ENCODE measurements at places on chromosomes 12 and 14. TPM values are rescaled to one million over a fixed set of nuclear protein-coding genes. Genes with fewer than 3 reads are reported as not detected.

YY1 gene
- total RNA-seq = 57.8 TPM

KCNMB4 gene
- total RNA-seq = 2.9 TPM

DNA sequence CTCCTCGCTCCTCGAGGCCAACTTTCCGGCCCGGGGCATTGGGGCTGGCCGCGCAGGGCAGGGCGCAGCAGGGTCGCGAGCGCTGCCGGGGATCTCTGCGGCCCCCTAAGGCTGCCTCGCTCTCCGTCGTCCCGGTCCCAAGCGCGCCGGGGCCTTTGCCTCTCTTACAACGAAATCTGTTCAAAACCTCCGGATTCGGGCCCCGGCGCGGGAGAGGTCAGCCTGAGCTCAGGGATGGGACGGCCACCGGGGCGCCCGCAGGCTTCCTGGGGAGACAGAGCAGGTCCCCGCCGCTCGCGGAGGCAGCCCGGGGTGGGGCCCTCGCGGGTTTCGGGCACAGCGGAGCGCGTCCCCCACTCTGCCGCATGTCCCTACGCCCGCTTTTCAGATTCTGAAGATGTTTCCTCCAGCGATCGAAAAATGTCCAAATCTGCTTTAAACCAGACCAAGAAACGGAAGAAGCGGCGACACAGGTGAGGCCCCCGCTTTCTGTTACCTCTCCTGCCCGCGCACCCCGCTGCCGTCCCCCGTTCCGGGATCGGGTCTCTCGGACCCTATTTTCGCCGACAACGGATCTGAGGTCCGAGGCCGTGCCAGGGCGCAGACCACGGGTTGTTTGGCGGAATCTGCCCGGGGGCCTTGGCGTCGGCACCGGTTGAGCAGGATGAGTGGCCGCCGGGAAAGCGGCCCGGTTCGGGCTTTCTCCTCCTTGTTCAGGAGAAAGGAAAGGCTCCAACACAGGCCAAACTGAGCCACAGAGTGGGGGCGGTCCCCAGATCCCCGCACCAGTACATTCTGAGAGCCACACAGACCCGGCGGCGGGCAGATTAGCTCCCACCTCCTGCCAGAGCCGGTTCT is 1.8 kb downstream of the VSX2 start:
- peaks cover 29% of the 10 kb centered on the region for H3K4me1 ChIP-seq
- peak; percentile 36 for DNase-seq
- peaks cover 98% of the 10 kb centered on the region for H3K27me3 ChIP-seq
- no peak overlapping the region for H3K27ac ChIP-seq
- peak overlapping the region; percentile 37 for H3K4me3 ChIP-seq
- H3K36me3 ChIP-seq = no peaks in the 10 kb centered on the region

- H3K36me3 ChIP-seq = peaks cover 58% of the 10 kb centered on the region
- H3K4me3 ChIP-seq = no peak overlapping the region
- H3K4me1 ChIP-seq = peaks cover 20% of the 10 kb centered on the region
- H3K27me3 ChIP-seq = no peaks in the 10 kb centered on the region
- DNase-seq = no peak
- no peak overlapping the region for H3K27ac ChIP-seq
These were observed 35.1 kb downstream of the CCNK start for GRCh38 chr14:99516156-99516870.

DNA sequence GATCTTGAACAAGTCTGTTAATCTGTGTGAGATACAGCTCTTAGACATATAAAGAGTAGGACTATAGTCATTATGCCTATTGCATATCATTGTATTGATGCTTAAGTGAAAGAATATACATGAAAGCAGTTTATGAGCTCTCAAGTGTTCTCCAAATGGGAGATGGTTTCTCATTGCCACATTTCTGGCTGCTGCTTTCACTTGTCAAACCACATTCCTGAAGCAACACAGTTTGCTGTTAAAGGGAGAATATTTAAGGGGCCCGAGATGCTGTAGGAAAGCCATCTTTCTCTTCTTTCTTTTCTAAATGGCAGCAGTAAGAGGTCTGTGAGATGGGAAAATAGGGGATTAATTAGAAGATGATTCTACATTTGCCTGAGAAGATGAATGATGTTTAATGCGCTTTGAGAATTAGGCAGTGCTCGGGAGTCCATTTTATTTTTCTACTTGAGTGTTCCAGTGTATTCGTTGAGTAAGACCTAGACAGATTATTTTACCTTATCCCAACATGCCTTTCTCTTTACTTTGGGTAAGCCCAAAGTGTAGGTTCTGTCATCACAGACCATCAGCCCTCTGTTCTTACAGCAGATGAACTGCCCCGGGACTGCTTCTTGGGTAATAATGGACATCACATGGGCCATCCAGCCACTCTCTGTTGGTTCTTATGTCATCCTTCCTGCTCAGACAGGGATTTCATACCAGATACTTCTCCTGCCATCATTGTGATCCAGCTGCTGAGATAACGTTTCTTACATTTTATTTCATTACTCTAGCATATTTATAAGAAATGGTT is 35.6 kb downstream of the ANO4 start:
- H3K4me1 ChIP-seq = no peaks in the 10 kb centered on the region
- no peak for DNase-seq

BCL2L2 gene
- 44.6 TPM for total RNA-seq

- no peaks in the 10 kb centered on the region for H3K4me1 ChIP-seq
- H3K27ac ChIP-seq = no peak overlapping the region
- DNase-seq = no peak
- no peaks in the 10 kb centered on the region for H3K27me3 ChIP-seq
- no peak overlapping the region for H3K4me3 ChIP-seq
These were observed 53.1 kb downstream of the WASHC3 start for GRCh38 chr12:102008615-102009126.

RHEBL1 gene
- total RNA-seq = not detected

RHOJ gene
- total RNA-seq = 3.8 TPM

GPRC5D gene
- not detected for total RNA-seq

DNA sequence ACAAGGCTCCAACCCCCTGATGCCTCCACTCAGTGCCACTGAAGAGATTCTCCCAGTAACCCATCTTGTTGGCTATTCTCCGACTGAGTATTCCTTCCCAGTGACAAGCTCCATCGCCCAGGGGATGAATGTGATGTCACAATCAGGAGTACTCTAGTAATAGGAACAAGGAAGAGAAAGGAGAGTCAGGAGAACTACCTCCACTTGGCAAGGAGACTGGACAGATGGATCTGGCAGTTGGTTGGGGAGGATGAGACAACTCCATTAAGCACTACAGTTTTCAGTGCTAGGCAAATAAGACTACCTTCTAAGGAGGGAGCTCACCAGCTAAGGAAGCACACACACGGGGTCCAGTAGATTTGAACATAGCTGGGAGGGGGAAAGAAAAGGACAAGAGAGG is 5.3 kb downstream of the RNF41 start:
- peaks cover 13% of the 10 kb centered on the region for H3K4me1 ChIP-seq
- H3K4me3 ChIP-seq = no peak overlapping the region
- no peak for DNase-seq
- H3K27me3 ChIP-seq = no peaks in the 10 kb centered on the region
- peaks cover 59% of the 10 kb centered on the region for H3K36me3 ChIP-seq

EPYC gene
- total RNA-seq = not detected

DNA sequence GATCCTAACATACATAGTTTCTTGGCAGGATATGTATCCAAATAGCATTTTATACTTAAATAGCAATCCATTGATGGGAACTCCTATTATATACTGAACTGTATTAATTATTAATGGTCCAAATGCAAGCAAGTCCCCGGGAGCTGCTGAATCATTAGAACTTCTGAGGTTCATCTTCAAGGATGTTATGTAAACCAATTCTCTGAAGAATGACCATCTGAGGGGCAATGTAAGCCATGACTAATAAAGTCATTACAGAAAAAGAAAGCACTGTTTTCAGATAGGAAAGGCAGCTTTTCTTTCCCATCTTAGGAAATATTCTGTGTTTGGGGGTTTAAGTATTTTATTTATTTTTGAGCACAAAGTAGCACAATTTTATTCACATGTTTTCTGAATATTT is 166.1 kb upstream of the SLC16A7 start:
- H3K27ac ChIP-seq = no peak overlapping the region
- H3K27me3 ChIP-seq = no peaks in the 10 kb centered on the region
- H3K36me3 ChIP-seq = no peaks in the 10 kb centered on the region
- H3K4me3 ChIP-seq = no peak overlapping the region
- no peak for DNase-seq

DNA sequence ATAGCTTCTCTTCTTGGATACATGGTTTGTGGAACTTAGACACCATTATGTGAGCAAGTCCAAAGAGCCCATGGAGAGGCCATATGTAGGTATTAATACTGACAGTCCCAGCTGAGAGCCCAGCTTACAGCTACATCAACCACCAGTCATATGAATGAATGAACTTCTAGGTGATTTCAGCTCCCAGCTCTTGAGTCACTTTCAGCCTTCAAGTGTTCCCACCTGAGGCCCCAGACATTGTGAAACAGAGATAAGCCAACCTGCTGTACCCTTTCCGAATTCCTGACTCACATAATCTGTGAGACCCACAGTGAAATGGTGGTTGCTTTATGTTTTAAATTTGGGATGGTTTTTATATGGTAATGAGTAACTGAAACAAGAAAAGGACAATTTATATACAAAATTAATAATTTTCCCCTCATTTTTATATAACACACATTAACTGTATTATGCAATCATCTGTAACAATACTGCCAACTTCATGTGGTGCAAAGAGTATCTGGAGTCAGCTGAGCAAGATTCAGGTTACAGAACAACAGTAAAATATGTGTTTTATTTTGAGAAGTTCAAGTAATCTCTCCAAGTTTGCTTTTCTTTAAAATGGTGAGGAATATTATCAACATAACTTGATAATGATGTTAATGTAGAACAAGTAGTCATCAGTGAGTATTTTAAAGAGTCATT is 27.7 kb upstream of the FBXO33 start:
- no peak overlapping the region for H3K27ac ChIP-seq
- no peaks in the 10 kb centered on the region for H3K4me1 ChIP-seq
- no peak for DNase-seq
- H3K4me3 ChIP-seq = no peak overlapping the region

PLEKHG7 gene
- 0.92 TPM for total RNA-seq

DNA sequence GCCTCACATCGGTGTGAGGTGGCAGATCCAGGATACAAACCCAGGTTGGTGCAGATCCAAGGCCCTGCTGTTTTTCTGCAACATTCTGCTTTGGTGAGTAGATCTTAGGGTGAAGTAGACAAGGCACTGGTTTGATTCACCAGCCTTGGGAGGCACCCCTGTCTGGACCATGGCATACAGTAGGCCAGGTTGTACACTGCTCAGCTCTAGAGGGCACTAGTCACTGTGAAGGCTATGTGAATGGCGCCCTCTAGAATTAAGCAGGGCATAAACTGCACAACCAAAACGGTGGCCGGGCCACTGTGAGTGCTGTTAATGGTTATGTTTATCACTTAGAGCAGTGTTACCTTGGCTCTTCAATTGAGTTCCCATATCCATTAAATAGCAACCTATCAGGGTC is 280.6 kb upstream of the PWP1 start:
- DNase-seq = no peak
- no peaks in the 10 kb centered on the region for H3K36me3 ChIP-seq
- no peaks in the 10 kb centered on the region for H3K4me1 ChIP-seq
- peaks cover 9% of the 10 kb centered on the region for H3K27me3 ChIP-seq
- no peak overlapping the region for H3K27ac ChIP-seq

INSM2 gene
- not detected for total RNA-seq

DNA sequence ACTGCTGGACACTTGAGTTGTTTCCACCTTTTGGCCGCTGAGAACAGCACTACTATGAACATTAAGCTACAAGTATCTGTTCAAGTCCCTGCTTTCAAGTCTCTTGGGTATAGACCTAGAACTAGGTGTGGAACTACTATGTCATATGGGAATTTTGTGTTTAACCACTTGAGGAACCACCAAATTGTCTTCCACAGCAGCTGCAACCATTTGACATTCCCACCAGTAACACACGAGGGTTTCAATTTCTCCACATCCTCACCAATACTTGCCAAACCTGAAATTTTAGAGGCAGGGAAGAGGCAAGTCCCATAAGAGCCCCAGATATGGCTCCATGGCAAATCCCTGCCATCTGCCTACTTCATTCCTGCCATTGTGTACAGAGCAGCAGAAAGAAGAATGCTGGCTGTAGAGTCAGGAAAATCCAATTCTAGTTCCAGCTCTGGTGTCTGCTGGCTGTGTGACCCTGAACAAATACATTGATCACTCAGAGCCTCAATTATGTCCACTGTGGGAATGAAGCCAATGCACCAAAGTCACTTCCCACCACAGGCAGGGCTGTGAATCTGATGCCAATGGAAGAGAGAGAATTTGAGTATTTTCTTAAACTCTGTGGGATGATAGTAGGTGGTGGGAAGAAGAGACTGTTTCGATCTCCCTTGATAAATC is 17.8 kb downstream of the PITPNM2 start:
- H3K36me3 ChIP-seq = peaks cover 7% of the 10 kb centered on the region
- DNase-seq = no peak
- H3K4me1 ChIP-seq = peaks cover 9% of the 10 kb centered on the region
